CD4-positive, alpha-beta T cell treated with Interleukin-6 at 100 ng/mL for 8 hours (primary cell): ENCODE measurements at places on chromosomes 5 and 9.
A peak's percentile ranks its signal among the peaks of the same experiment; 100 is the strongest.

DNA sequence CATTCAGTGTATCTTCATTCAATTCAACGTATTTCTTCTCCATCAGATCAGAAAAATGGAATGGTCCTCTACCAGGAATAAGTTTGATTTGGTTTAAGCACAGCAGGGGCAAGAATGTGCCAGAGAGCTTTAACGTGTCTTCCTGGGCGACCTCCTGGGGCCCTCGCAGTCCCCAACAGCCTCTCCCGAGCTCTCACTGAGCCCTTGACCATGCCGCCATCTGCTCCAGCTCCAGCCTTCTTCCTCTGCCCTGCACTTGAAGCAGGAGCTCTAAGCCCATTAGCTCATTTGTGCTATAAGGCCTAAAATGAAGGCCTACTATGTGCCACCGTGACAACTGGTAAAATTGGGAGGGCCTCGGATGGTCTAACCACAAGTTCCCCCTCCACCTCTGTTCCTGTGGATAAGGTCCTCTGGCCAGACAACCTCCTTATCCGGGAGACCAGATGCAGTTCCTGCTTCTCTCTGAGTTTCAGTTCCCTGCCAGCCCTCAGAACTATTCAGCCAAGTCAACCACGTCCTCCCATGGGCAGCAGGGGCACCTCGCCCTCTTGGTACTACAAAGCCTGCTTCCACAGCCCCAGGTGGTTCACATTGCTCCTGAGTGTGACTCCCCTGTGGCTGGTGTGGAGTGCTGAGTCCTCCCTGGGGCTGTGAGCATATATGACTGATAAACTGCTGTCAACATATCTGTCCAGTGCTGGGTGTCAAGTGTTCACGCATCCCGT, 35.8 kb downstream of the C5orf15 start:
- no peak for DNase-seq

DNA sequence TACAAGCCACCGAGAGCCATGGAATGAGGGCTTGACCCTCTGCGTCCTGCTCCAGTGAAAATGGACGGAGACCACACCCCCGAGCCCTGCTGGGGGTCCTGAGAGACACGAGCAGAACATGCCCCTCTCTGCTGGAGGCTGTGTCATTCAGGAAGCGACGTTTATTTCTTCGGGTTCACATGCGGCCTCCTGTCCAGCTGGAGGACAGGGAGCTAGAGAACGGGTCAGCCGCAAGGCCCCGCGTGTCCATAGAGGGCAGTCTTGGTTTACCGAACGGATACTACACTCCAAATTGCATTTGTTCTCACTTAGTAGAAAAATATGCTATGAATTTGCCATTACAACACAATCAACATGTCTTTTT, 36.1 kb downstream of the MRPL36 start:
- peak; percentile 37 for DNase-seq

- no peak for DNase-seq
These were observed 613 bp downstream of the MYMK start for GRCh38 chr9:133524146-133524545.

DNA sequence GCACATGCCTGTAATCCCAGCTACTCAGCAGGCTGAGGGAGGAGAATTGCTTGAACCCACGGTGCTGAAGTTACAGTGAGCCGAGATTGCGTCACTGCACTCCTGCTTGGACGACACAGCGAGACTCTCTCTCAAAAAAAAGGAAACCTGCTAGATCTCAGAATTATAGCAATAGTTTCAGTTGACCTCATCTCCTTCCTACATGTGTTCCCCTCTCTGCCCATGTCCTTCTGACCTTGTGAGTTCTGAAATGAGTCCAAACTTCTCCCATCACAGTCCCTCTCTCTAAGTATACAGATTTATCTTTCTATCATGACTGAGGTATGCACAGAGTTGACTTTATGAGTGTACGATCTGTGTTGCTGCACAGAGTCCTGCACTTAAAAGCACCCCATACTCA, 44.6 kb upstream of the SHOC1 start:
- no peak for DNase-seq

DNA sequence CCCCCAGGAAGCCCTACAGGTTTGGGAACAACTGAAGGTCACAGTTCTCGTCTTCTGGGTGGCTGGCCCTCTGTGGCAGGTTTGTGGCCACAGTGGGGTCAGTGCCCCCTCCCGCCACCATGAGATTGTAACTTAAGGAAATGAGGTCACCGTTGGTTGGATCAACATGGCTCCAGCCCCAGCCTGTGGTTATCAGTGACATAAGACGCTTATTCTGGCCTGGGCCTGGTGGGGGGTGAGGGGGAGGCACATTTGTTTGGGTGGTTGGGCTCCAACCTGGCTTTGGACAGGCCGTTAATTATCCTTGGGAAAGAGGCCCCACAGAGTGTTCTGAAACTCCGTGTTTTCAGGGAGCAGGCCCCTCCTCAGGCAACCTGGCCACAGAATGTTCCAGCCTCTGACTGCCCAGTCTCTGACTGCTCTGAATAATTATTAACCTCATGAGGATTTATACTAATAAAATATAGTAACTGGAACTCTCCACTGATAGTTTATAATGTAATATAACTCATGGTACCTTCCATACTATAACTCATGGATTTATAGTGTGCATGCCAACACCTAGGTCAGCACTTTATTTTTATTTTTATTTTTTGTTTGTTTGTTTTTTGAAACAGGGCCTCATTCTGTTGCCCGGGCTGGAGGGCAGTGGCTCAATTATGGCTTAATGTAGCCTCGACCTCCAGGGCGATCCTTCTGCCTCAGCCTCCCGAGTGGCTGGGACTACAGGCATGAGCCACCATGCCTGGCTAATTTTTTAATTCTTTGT, 58.0 kb upstream of the RPL26L1 start:
- no peak for DNase-seq

- peak; percentile 93 for DNase-seq
These were observed 6.1 kb downstream of the SUSD3 start for GRCh38 chr9:93064392-93065134.

DNA sequence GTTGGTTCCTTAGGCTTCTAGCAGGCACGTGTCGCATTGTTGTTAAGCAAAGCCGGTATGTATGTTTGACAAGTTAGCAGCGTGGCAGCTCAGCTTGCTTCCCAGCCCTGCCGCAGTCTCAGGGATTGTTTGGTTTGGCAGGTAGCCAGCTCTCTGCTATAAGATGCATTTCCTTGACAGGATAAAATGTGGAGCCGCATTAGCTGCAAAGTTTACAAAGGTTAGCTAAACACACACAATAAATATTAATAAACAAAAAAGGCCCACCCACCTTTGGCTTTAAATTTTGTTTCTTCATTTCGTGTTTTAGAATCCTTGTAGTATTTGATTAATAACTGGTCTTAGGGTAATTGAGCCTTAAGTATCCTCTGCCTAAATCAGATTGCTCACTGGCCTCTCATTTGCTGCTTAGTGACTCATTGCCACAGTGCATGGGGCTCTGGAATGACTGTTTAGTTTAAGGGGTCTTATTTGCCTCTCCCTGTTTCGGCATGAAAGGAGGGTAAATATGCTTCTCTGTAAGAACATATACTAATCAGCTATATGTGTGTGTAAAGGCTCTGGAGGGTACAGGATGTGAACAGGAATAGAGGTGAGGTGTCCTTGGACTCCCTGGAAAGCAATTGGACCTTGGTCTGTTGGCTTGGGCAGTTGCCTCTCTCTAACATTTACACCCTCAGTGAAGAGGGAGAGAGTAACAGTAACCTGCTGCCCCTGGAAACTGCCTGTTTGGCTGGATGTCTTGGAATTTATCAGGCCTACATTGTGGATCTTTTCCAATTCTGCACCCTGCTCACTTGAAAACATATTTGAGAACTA, 122.0 kb downstream of the GDNF start:
- DNase-seq: no peak

- no peak for DNase-seq
These were observed 185.6 kb upstream of the NR3C1 start for GRCh38 chr5:143588933-143589662.

DNA sequence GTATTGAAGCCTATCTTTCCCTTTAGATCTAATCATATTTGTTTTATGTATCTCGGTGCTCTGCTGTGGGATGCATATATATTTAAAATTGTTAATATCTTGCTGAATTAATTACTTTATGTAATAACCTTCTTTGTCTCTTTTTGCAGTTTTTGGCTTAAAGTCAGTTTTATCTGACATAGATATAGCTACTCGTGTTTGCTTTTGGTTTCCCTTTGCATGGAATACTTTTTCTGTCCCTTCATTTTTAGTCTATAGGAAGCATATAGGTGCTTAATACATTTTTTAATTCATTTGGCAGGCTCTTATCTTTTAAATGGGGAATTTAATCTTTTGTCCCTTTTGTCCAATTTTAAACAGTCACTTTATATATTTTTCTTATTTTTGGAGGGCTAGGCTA, 360.6 kb upstream of the PRR16 start:
- DNase-seq: no peak

GRCh38 chr5:3656803-3657202, 61.2 kb downstream of the IRX1 start:
- no peak for DNase-seq

DNA sequence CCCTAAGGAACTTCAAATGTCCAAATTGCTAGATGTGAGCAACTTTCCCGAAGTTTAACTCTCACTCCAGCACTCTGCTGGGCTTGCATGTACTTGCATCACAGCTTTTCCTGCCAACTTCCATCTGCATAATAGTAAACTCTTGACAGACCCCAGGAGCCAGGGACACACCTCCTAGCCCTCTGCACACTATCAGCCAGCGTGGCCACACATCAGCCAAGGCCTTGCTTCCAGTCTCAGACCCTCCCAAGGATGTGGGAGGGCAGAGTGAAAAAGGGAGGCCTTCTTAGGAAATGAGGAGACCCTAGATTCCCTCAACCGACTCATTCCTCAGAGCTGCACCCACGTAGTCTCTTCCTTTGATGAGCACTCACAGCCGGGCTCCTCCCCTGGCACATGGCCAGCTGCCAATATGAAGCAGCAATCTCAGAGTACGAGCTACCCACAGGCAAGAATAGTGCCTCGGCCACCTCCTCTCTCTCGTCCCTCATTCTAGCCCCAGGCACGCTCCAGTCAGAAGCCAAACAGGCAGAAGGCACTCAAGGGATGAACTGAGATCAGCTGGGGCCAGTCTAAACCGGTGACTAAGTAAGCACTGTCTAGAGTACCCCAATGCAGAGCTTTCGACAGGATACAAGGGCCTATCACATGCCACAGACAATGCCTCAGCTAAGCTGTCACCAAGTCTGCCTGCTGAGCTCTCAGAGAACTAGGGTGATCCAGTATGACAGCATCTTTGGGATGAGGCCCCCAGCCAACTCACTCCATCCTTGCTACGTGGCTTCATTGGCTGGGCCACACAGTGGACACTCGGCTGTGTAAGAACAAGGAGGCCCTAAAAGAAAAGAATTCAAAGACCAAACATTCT, 2.3 kb downstream of the P4HA2 start:
- no peak for DNase-seq

- DNase-seq: no peak
These were observed 125.7 kb upstream of the SMIM23 start for GRCh38 chr5:171659896-171660295.

GRCh38 chr5:17805227-17805825, 171.1 kb downstream of the TAF11L14 start:
- no peak for DNase-seq

DNA sequence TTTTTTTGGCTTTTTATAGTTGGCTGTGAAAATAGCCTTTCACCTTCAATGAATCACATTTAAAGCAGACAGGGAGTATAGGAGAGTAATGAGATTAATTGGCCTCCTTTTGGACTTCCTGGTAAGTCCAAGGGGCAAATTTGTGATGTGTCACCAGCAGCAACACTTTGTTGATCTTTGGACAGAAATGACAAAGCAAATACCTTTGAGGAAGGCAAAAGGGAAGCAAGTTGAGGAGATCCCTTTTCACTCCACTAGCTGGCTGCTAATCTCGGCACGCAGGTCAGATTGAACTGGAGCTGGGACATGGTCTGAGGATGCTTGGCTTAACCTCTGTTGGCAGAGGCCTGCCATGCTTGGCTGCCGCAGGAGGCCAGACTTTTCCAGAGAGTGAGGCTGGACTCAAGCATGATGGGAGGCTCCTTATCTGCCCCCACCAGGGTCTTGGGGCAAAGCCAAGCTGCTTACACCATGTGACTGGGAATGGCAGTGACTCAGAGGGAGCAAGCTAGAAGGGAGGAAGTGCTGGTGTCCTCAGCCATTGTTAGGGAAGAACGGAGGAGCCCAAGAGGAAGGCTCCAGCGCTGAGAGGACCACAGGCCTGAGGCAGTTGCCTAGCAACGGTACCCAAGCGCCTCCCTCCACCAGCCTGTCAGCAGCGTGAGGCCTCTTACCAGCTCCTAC, 174.5 kb upstream of the MAP1B start:
- no peak for DNase-seq

GRCh38 chr9:126521551-126521950, 92.2 kb upstream of the LMX1B start:
- no peak for DNase-seq

DNA sequence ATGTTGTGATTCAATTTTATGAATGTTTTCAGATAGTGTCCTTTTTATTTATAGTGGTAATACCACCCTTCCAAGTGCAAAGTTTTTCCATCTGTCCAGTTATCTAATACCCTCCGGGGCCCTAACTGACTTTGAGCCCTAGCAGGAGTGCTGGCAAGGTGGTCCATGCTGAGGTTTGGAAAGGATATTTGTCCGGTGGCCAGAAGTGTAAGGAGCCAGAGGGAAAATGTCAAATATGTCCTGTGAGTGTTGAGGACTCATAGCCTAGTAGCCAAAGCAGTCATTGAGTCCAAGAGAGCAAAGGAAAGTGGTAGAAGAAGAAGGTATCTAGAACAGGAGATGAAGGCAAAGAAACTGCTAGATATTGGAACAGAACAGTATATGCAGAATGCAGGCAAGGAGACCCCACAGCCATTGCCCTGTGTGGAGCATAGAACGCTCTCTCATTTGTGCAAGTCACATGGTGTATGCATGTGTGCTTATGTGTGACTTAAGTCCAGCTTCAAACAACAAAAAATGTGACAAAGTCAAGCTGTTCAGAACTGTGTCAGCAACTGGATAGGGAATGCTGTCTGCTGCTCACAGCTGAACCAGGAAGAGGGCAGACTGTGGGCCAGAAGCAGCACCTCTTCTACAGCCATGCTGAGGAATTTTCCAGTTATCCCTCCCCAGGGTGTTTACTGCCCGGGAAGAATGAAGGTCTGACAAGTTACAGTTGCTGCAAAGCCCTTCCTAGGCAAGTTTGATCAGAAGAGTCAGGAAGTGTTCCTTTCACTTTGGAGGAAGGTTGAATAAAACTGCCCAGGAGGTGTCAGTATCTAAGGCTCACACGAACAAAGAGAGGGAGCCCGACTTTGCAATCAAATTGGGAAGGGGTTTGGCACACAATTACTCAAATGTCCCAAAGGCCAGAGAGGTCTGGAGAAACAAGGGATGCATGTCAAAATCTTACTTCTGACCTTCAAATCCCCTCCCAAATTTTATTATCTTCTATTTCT, 463.3 kb upstream of the DMAC1 start:
- no peak for DNase-seq

DNA sequence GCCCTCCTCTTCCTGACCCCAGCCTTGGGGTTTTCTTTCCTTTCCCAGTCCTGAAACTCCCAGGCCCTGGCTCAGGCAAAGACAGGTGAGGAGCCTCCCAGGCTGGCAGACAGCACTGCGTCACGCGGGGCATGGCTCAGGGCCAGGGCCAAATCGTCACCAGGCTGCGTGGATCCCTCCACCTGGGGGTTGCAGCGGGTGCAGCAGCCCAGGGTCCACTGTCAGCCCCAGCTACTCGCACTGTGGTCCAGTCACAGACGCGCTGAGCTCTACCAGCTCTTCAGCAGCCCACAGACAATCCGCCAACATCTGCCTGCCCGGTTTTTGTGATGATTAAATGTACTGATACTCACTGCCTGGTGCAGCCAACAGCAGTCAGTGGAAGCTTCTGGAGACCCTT, 12.1 kb downstream of the FAM78A start:
- peak; percentile 25 for DNase-seq

GRCh38 chr9:87885484-87886189, 3.0 kb downstream of the SPATA31E1 start:
- no peak for DNase-seq

GRCh38 chr5:122067390-122067789, 10.7 kb downstream of the LOX start:
- no peak for DNase-seq
